ENCODE measurements at places on chromosomes 7 and 10. TPM values are rescaled to one million over a fixed set of nuclear protein-coding genes. Genes with fewer than 3 reads are reported as not detected.

The DENND10 gene
- total RNA-seq = 41.8 TPM

The ACTL6B gene
- not detected for total RNA-seq

The CPA1 gene
- total RNA-seq = not detected

The VSTM2A gene
- total RNA-seq = 0.20 TPM

The CDC14C gene
- 0.17 TPM for total RNA-seq

The ITPRID1 gene
- not detected for total RNA-seq

The MLXIPL gene
- total RNA-seq = 0.41 TPM

- DNase-seq = peak; percentile 80
Observed at GRCh38 chr7:119720541-119720940, 552.4 kb upstream of the KCND2 start.

- no peak for DNase-seq
Observed at GRCh38 chr10:21022821-21023220, 125.7 kb upstream of the NEBL start.

DNA sequence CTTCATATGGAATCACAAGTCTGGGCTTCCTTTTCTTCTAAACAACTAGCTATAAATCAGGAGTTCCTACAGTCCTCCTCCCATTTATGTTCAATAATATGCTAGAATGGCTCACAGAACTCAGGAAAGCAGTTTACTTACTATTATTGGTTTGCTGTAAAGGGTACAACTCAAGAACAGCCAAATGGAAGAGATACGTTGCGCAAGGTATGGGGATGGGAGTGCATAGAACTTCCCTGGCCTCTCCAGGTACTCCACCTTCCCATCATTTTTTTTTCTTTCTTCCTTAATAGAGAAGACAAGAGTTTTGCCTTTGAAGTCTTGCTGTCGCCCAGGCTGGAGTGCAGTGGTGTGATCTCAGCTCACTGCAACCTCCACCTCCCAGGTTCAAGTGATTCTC, 27.1 kb upstream of the SEMA4G start:
- no peak for DNase-seq

DNA sequence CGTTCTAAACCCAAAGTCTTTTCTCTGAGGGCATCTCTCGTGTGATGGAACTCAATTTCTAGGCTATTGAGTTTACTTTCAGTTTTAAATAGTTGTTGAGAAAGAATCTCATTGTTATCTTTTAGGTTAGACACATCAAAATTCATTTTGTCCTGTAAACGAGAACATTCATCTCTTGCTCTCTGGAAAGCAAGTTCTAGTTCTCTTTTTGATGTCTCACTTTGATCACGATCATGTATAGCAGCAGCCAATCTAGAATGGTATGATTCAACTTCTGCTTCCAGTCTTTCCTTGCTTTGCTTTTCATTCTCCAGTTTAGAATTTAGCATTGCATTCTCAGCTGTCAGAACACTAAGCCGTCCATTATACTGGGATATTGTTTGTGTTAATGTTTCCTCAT, 65.1 kb downstream of the ANKRD26 start:
- no peak for DNase-seq

- no peak for DNase-seq
Observed at GRCh38 chr7:24227068-24227467, 56.9 kb upstream of the NPY start.

DNA sequence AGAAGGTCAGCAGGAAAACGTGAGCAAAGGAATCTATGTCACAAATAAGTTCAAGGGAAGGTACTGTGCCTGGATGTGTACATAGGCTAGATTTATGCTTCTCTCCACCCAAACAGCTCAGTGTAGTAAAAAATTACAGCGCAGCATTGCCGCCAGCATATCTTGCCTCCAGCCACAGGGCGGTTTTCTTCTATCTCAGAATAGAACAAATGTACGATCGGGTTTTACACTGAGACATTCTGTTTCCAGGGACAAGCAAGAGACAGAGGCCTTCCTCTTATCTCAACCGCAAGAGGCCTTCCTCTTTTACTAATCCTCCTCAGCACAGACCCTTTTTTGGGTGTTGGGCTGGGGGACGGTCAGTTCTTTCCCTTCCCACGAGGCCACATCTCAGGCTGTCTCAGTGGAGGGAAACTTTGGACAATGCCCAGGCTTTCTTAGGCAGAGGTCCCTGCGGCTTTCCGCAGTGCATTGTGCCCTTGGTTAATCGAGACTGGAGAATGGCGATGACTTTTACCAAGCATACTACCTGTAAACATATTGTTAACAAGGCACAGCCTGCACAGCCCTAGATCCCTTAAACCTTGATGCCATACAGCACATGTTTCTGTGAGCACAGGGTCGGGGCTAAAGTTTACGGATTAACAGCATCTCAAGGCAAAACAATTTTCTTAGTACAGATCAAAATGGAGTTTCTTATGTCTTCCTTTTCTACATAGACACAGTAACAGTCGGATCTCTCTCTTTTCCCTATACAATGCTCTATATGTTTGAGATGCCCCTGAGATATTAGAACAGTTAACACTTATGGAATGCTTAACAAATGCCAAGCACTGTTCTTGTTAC, 11.6 kb upstream of the ABHD11 start:
- no peak for DNase-seq

DNA sequence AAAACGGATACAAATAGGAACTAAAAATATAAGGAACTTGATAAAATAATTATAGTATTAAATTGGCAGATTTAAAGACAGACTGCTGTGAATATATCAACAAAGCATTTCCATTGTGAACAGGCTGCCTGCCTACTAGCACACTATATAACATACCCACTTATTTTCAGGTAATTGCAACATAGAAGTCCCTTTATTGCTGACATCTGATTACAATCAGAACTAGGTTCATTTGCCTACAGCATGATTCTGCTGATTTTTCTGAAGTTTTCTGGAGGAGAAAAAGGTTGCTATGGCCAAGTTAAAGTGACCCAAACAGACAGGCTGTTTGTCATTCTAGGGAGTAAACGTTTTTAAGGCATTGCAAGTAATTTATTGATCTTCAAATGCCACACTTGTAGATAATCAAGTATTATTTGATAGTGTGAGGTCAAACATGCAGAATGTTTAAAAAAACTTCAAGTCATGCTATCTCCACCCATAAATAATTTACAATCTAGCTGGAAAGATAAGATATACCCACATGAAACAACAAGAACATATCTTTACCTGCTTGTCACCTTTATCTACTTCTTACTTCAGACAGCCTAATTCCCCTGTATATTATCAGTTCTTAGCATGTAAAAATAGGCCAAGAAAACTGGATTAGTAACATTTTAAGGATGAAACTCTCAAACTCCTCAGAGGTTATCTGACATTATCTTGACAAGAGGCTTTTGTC, 40.5 kb downstream of the MTPN start:
- DNase-seq = no peak

- no peak for DNase-seq
Observed at GRCh38 chr10:96222441-96222840, 48.9 kb downstream of the BLNK start.

DNA sequence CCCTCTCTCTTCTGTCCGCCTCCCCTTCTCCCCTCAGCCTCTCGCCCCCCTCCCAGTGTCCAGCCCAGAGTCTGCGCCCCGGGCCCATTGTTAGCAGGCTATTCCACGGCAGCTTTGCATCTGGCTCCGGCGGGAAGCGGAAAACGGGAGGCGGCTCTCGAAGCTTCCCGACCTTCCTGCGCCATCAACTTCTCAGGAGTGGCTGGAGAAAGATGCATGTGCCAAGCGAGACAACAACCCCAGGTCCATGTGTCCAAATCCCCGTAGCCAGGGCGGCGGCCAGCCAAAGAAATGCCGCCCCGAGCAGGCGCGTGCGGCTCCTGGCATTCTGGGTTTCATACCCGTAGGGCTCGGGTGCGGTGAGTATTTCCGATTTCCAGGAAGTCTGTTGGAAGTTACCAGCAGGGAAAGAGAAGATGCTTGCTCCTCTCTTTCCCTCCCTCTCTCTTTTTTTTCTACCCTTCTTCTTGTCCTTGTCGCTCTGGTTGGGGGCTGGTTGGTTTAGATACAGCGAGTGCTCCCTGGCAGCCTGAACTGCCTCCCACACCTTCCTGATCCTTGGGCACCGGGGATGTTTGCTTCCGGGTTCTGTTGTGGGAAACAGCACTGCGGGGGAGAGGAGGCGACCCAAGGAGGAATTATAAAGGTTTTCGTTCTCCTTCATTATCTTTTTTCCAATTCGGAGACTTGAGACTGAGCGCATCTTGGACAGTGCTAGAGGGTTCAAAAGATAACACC, 1.2 kb upstream of the HOXA2 start:
- peak; percentile 34 for DNase-seq

DNA sequence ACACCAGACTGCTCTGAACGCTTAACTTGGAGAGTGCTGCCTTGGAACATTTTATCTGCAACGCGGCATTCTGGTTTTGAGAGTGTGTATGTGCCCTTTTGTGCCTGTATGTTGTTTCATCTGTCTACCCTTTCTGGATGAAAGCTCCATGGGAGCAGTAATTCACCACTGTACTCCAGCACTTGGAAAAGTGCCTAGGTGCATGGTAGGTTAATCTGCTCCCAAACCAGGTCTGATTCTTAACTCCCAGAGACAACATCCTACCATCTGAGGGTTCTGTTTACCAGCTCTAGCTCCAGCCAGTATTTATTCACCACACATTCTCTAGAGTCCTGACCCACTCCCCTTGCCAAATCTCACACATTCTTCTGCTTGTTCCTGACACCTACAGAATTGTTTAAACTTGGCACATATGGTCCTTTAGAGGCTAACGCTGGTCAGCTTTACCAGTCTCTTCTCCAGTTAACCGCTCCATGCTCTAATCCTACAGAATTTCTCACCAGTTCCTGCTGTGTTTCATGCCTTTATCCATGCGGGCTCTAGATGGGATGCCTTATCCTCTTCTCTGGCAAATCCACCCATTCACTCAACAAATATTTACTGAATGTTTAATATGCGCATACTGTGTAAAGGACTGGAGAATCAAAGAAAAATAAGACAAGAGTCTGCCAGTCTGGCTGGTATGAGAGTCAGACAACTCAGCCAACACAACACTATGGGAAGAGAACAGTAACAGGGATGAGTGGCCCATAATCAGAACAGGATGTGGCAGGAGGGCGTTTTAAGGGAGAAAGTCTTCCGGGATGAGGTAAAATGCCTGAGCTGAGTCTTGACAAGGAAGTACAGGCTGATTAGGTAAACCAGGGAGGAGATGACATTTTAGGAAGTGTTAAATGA, 46.3 kb downstream of the MTPN start:
- peak; percentile 71 for DNase-seq

GRCh38 chr10:125482637-125483036, 200.3 kb downstream of the TEX36 start:
- no peak for DNase-seq

DNA sequence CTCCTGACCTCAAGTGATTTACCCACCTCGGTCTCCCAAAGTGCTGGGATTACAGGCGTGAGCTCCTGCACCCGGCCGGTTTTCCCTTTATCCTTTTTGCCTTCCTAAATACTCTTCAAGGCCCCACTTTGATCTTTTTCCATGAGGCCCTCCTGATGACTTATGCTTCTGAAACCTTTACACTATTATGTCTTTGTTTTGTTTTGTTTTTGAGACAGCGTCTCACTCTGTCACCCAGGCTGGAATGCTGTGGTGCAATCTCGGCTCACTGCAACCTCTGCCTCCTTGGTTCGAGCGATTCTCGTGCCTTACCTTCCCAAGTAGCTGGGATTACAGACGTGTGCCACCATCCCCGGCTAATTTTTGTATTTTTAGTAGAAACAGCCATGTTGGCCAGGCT, 3.8 kb downstream of the STMP1 start:
- peak; percentile 49 for DNase-seq

GRCh38 chr7:147199868-147200267, 1083.3 kb downstream of the CNTNAP2 start:
- DNase-seq = no peak

DNA sequence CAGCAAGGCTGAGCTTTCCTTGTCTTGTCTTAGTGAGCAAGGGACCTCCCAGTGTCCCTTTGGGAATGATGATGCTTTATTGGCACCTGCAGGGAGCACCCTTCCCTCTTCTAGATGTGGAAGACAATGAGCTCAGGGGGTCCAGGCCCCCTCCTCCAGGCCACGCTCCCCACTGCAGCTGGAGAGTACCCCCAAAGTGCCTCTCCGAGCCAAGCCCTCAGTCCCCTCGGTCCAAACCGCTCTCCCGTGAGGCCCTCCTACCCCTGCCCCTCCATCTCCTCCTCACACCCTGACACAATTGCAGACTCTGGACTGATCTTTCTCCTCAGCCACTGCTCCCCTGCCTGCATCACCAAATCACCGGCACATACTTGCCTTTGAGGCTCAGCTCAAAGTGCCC, 16.7 kb downstream of the RBP3 start:
- no peak for DNase-seq

DNA sequence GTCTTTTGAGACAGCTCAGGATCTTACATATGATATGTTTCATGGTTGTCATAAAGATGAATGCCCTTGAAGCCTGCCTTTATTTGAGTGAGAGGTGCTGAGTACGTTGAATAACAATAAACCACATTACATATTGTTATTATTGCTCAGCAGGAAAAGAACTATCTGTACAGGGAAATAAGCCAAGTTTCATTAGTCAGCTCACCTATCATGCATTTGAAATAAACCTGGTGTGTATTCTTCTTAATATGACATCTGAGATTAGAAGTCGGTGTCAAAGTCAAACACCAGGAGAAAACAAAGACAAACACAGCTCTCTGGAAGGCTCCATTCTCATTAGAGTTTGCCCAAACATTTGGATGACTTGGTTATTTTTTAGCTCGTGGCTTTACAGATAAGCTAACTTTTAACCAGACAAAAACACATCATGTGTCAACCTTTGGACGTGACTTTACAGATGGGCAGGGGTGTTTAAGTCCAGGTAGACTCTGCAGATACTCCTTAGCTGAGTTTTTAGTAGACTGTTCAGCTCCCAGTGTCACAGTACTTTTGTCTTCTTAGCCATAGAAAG, 71.2 kb upstream of the AOAH start:
- no peak for DNase-seq

GRCh38 chr10:42960991-42961795, 115.7 kb upstream of the RET start:
- no peak for DNase-seq

Measured in astrocyte (in vitro differentiated cells and primary cell).